Mesothelial cell of epicardium (in vitro differentiated cells): ENCODE measurements at places on chromosomes 1 and 21. TPM values are rescaled to one million over a fixed set of nuclear protein-coding genes. Genes with fewer than 3 reads are reported as not detected.

NTNG1 gene
- total RNA-seq = 0.70 to 0.83 TPM (median 0.73 TPM) in 3 replicates

CATSPERE gene
- total RNA-seq = 2.2 to 2.7 TPM (median 2.5 TPM) in 3 replicates

ADAM30 gene
- 0.07 TPM in 1 of 3 replicates, not detected in the others for total RNA-seq

CFAP141 gene
- not detected in 3 replicates for total RNA-seq

HES4 gene
- total RNA-seq = 87.7 to 92.1 TPM (median 92.0 TPM) in 3 replicates

FAM72B gene
- total RNA-seq = 2.2 to 4.1 TPM (median 2.4 TPM) in 3 replicates

PRAMEF25 gene
- not detected in 3 replicates for total RNA-seq

PGLYRP4 gene
- 0.11 TPM in 1 of 3 replicates, not detected in the others for total RNA-seq

OVAAL gene
- total RNA-seq = not detected in 3 replicates

CAPN8 gene
- total RNA-seq = 0.40 to 0.63 TPM in 2 of 3 replicates, not detected in the other

SLC37A1 gene
- total RNA-seq = 13.0 to 15.9 TPM (median 14.8 TPM) in 3 replicates

URB2 gene
- 11.3 to 13.1 TPM (median 11.4 TPM) in 3 replicates for total RNA-seq

ALG6 gene
- total RNA-seq = 20.0 to 21.7 TPM (median 20.3 TPM) in 3 replicates

VPS13D gene
- 71.6 to 77.8 TPM (median 77.4 TPM) in 3 replicates for total RNA-seq

ZNF683 gene
- total RNA-seq = not detected in 3 replicates

AADACL4 gene
- total RNA-seq = 0.31 to 0.36 TPM (median 0.31 TPM) in 3 replicates

FALEC gene
- total RNA-seq = 1.2 to 1.9 TPM (median 1.7 TPM) in 3 replicates

RPS8 gene
- total RNA-seq = 2,191 to 2,296 TPM (median 2,278 TPM) in 3 replicates

TGFB2 gene
- total RNA-seq = 45.3 to 51.0 TPM (median 50.6 TPM) in 3 replicates

PROX1 gene
- 0.58 to 1.4 TPM (median 1.4 TPM) in 3 replicates for total RNA-seq

PADI3 gene
- total RNA-seq = 0.07 TPM in 1 of 3 replicates, not detected in the others

PATJ gene
- 118 to 129 TPM (median 120 TPM) in 3 replicates for total RNA-seq

CFHR4 gene
- not detected in 3 replicates for total RNA-seq

CR1 gene
- total RNA-seq = 0.09 to 0.16 TPM (median 0.09 TPM) in 3 replicates

KRTAP10-12 gene
- total RNA-seq = not detected in 3 replicates

MTARC1 gene
- total RNA-seq = 10.8 to 12.1 TPM (median 11.9 TPM) in 3 replicates

AQP10 gene
- 0.57 to 1.00 TPM (median 0.60 TPM) in 3 replicates for total RNA-seq

PAQR6 gene
- total RNA-seq = 30.1 to 32.0 TPM (median 30.7 TPM) in 3 replicates

NPHS2 gene
- total RNA-seq = not detected in 3 replicates

PADI4 gene
- total RNA-seq = not detected in 3 replicates

CCDC24 gene
- total RNA-seq = 12.3 to 13.8 TPM (median 12.4 TPM) in 3 replicates

SPRR1A gene
- not detected in 3 replicates for total RNA-seq

CLDN19 gene
- 1.6 to 1.7 TPM (median 1.6 TPM) in 3 replicates for total RNA-seq

PPIH gene
- total RNA-seq = 42.5 to 44.1 TPM (median 43.3 TPM) in 3 replicates

OR6K3 gene
- not detected in 3 replicates for total RNA-seq

LRRC38 gene
- not detected in 3 replicates for total RNA-seq

AUNIP gene
- 2.4 to 2.8 TPM (median 2.7 TPM) in 3 replicates for total RNA-seq

TMEM82 gene
- not detected in 3 replicates for total RNA-seq

DHCR24 gene
- 92.5 to 96.4 TPM (median 92.7 TPM) in 3 replicates for total RNA-seq

PRDM16 gene
- 1.2 to 2.1 TPM (median 1.4 TPM) in 3 replicates for total RNA-seq

RORC gene
- total RNA-seq = not detected in 3 replicates

HAPLN2 gene
- 0.76 to 1.2 TPM (median 1.2 TPM) in 3 replicates for total RNA-seq

GBP3 gene
- 6.4 to 7.2 TPM (median 6.6 TPM) in 3 replicates for total RNA-seq

LAMTOR2 gene
- total RNA-seq = 39.2 to 43.4 TPM (median 39.5 TPM) in 3 replicates

C1orf185 gene
- not detected in 3 replicates for total RNA-seq

ARHGEF10L gene
- 31.3 to 33.1 TPM (median 32.6 TPM) in 3 replicates for total RNA-seq

NR1I3 gene
- total RNA-seq = not detected in 3 replicates

SERINC2 gene
- total RNA-seq = 45.4 to 49.1 TPM (median 47.1 TPM) in 3 replicates

FOXD2 gene
- 0.60 to 0.98 TPM (median 0.77 TPM) in 3 replicates for total RNA-seq

SPRR2A gene
- not detected in 3 replicates for total RNA-seq

TFAP2E gene
- total RNA-seq = 2.0 to 2.9 TPM (median 2.4 TPM) in 3 replicates

MYCL gene
- 25.0 to 27.2 TPM (median 25.5 TPM) in 3 replicates for total RNA-seq

ACTN2 gene
- total RNA-seq = 1.7 to 2.2 TPM (median 1.9 TPM) in 3 replicates
